ENCODE measurements at places on chromosomes 2 and 18.

DNA sequence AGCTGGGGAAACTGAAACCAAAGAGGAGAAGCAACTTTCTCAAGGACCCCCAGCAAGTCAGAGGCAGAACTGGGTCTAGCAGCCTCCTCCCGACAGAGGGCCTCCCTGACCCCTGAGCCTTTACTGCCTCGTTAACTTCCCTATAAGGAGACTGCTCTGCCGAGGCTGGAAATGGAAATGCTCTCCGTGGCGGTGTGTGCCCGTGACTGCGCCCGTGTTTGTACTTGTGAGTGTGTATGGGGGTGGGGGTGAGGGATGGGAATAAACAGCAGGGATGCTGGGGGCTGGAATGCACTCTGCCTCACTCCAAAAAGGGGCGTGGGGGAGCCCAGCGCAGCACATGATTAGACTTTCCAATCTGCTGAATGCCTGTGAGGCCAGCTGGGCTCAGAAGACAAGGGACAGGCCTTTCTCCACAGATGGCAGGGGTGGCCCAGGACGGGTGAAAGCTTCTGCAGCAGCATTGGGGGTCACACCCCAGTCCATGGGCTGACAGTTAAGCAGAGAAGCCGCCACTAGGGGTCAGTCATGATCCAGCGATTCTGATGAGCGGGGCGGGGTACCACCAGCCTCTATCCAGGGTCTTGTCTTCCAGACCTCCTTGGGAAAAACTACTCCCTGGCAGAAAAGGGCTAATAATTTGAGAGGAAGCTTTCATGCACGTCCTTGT is 26.8 kb downstream of the MPHOSPH10 start:
- peak; percentile 71 for DNase-seq

GRCh38 chr2:241561832-241562231 is 3.3 kb downstream of the BOK start:
- DNase-seq = peak; percentile 60

GRCh38 chr2:70145851-70146739 is 44.7 kb downstream of the C2orf42 start:
- DNase-seq = no peak

DNA sequence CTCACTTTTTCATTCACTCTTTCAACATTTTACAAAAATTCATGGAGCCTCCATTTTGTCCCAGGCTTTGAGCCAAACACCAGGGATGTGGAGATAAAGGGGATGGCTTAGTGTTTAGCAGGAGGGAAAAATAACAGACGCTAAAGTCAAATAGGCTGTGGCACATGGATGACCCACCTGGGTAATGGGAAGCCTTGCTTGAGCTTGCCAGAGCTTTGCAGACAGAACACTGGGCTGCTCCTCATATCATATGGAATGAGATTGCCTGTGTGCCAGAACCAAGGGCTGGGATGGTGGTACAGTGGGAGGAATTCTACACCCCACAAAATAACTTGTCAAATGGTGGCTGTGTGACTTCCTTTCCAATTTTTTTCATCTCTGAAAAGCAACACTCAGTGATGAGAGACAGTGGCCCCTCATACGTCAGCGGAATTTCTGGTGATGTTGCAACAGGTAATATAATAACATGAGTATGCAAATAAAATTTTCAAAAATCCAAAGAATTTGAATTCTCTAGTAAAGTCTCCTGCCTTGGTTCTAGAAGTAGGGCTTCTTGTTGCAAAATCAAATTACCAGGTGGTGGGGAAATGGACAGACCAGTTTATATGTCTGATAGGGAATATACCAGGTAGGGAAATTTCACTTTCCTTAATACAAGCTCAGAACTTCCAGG is 252.9 kb downstream of the CLIP4 start:
- DNase-seq = no peak

- no peak for DNase-seq
Measured at GRCh38 chr2:64326578-64327050, 127.3 kb upstream of the LGALSL start.

GRCh38 chr2:218884519-218884918 is 3.9 kb downstream of the WNT10A start:
- peak; percentile 11 for DNase-seq

Data from kidney (tissue), 22 donors.